ENCODE measurements at places on chromosomes 4 and X.

DNA sequence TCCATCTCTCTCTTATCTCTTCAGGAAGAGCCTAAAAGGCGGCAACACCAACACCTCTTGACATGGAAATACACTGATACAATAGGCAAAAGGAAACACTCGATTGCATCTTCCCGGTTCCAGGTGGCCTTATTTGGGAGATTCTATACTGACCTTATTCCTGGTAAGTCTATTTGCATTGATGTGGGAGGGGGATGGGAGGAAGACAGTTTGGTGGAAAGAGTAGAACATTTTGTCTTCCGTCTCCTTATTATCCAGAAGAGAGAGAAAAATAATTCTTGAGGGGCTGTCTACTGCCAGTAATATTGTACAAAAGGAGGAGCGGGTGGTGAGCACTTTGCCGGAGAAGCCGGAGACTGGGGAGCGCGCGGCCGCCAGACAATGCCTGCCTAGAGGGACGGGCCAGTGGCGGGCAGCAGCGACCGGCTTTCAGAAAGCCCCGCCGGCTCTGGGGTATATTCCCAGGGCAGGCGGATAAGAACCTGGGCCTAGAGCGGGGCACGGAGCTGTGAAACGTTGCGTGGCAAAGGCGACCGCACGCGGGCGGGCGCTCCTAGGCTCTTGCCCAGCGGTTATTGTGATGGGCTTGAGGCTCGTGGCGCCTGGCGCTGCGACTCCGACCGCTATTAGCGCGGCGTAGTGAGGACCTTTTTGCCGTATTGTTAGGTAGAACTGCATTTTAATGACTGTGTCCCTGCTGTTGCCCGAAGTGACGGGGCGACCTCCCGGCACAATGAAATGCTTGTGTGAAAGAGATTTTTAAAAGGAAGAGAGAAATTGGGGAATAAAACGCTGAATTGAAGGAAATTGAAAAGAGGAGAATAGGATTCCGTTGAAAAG, 518 bp downstream of the PRDM8 start:
- DNase-seq, result no peak

DNA sequence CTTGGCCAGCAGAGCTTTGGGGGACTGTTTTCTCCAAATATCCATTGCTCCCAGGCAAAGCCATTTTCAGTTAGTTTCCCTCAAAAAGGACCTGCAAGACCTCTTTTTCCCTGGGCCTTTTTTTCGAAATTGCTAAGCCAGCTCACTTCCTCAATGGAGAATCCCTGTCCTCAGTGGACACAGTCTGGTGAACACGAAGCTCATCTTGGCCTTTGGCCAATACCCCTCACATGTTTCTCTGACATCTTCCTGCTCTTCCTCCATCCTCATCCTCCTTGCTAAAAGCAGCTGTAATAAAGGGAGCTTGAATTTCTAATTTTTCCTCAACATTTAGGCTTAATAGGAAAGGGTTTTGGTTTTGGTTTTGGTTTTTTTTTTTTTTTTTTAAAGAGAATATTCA, 17.6 kb upstream of the PRPS1 start:
- no peak for DNase-seq

DNA sequence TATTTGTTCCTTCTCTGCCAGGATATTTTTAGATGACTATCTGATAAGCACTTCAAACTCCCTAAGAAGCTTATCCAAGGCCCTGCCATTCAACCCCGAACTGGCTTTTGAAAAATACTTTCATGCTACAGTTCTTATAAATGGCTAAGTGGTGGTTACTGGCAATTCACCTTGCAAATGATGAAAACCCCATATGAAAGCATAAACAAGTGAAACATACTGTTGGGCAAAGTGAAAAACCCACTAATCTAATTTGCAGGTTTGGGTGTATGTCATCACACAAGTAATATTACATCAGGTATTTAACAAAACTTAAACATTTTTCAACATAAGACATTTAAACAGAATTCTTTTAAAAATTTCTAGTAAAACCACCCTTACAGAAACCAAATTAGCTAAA, 31.1 kb downstream of the TAPT1 start:
- no peak for DNase-seq

GRCh38 chr4:138263247-138263816, 21.2 kb upstream of the SLC7A11 start:
- DNase-seq, result no peak

GRCh38 chr4:180028682-180029081, 2214.5 kb upstream of the TENM3 start:
- no peak for DNase-seq

- DNase-seq, result no peak
Observed at GRCh38 chrX:133838761-133839676, 146.4 kb downstream of the GPC3 start.

DNA sequence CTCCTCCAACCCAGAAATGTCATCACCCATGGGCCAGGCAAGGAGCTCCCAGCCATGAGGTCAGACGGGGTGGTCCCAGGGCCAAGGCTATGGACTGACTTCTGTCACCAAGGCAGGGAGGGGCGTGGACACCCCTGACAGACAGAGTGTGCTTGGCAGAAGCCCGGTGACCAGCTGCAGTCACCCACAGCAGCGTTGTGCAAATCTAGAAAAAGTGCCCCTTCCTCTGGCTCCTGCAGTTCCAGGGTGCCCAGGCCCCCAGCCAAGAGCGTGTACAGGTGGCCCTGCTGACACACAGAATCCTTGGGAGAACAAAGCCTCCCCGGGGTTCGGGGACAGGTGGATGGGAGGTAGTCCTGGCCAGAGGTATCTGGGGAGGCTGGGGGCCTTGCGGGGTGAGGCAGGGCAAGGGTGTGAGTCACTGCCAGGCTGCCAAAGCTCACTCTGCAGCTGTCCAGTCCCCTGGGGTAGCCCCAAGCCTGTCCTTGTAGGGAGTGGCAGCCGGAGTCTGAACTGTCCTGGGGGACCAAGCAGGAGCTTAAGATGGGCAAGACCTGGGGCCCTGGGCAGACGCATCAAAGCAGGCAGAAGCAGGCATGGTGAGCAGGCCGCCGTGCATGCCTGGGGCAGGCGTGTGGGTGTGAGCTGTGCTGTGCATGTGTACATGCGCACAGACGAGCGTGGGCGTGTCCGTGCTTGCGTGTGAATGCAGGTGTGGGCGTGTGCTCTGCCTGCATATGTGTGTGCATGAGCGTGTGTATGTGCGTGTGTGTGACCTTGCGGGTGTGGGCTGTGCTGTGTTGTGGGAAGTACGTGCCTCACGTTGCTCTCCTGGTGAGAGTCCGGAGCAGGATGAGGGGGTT, 3.3 kb downstream of the MYL5 start:
- peak; percentile 68 for DNase-seq

- DNase-seq, result no peak
Observed at GRCh38 chrX:99242001-99242400, 1168.1 kb downstream of the PCDH19 start.

GRCh38 chrX:599837-600715, 30.5 kb upstream of the SHOX start:
- no peak for DNase-seq

GRCh38 chr4:180925805-180926204, 1317.4 kb upstream of the TENM3 start:
- no peak for DNase-seq

GRCh38 chrX:39245024-39245423, 443.8 kb downstream of the MID1IP1 start:
- DNase-seq, result no peak

DNA sequence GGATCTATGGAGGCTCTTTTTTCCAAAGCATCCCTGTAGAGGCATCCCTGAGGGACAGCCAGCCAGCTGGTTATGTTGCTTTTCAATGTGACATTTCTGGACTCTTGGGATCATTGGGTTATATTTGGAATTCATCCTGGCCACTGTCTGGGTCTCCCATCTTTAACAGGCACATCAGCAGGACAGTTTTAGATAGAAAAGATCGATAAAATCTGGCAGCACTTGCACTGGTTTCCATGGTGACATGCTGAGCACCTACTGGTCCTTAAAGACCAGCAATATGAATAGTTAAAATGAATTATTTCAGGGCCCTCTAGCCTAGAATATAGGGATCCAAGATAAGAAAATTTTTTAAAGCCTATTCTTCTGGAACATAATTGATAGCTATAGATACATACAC, 151.6 kb downstream of the KDR start:
- no peak for DNase-seq

DNA sequence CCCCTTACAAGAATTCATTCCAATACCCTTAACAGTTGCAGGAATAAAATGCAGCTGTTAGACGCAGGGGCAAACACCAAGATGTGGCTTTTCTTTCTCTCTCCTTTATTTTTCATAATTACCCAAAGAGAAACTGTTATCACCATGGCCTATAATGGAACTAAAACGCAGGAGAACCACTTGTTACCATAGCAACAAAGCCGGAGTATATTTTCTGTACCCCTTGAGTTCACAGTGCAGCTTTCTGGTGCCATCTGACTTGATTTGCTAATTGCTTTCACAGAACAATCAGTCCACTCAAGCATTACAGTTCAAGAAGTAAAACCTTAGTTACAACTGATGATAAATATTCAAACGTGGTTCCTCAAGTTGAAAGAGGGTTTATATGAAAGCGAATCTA, 157.9 kb downstream of the AMELX start:
- DNase-seq, result no peak

- DNase-seq, result no peak
Observed at GRCh38 chr4:43763029-43763610, 685.5 kb downstream of the KCTD8 start.

GRCh38 chrX:37894725-37895124, 47.4 kb upstream of the DYNLT3 start:
- DNase-seq, result no peak

Data from upper lobe of left lung (tissue), 6 donors.